ENCODE measurements at places on chromosomes 1 and 21. TPM values are rescaled to one million over a fixed set of nuclear protein-coding genes. Genes with fewer than 3 reads are reported as not detected.

GSTM5 gene
- 9.9 TPM for total RNA-seq

DNA sequence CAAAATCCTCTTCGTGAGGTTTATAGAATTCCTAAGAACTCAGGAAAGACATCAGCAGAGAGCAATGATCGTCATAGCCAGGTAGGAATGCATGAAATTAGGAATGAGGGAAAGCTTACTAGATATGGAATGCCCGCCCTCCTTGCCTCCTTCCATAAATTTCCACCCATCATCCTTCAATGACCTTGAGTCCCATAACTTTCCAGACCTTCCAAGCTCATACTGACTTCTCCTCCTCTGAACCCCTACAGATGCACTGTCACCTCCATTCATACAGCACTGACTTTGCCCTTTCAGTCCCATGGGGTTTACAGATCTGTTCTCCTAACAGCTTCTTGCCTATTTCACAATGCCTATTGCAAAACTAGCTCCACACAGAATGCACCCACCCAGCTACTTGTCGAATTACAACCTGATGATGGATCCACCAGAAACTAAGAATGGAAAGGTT is 23.8 kb upstream of the PPP1R15B start:
- H3K4me1 ChIP-seq, result peaks cover 60% of the 10 kb centered on the region
- no peak for DNase-seq
- H3K36me3 ChIP-seq, result no peaks in the 10 kb centered on the region
- no peak overlapping the region for H3K27ac ChIP-seq
- peaks cover 2% of the 10 kb centered on the region for H3K27me3 ChIP-seq
- no peak overlapping the region for H3K4me3 ChIP-seq

DNA sequence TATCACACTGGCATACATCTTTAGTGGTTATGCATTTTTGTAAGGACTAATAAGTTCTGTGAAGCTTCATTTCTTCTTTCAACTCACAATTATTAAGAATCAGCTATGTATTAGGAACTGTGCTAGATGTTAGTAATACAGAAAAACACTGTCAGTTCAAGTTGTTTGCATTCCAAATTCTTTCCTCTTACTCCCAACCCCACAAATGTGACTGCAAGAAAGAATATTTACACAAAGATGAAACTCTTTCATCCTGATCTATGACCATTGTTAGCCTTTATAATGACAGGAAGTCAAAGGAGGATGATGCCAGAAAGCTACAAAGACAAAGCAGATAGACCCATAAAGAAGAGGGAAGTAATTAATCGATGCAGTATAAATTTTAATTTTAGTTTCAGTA is 21.0 kb upstream of the GADD45A start:
- DNase-seq, result no peak
- H3K4me3 ChIP-seq, result no peak overlapping the region
- H3K4me1 ChIP-seq, result peaks cover 12% of the 10 kb centered on the region
- no peaks in the 10 kb centered on the region for H3K36me3 ChIP-seq
- H3K27me3 ChIP-seq, result peaks cover 1% of the 10 kb centered on the region

DNA sequence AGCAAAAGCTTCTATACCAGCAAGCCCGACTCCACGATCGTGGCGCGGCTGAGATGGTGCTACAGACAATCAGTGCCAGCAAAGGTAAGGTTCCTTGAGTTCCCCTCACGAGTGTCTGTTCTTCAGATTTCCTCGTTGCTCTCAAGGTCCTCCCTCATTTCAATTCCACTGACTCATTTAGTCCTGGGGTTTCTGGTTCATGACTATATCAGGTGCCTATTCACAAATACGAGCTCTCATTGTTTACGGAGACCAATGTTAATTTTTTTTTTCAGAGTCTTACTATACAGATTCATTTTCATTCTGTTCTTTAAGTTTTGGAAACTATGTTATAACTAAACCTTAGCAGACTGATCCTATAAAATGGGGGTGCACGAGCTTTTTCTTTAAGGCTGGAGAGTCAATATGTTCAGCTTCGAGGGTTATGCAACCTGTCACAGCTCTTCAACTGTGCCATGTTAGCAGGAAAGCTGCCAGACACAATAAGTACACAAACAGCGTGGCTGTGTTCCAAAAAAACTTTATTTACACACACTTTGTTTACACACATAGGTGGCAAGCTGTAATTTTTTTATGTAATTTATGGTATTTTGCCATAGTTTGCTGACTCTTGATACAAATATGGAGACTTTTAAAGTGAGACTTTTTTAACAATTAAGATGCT is 134.3 kb downstream of the ZP4 start:
- H3K27me3 ChIP-seq, result peaks cover 3% of the 10 kb centered on the region

C1orf141 gene
- total RNA-seq, result not detected

DNA sequence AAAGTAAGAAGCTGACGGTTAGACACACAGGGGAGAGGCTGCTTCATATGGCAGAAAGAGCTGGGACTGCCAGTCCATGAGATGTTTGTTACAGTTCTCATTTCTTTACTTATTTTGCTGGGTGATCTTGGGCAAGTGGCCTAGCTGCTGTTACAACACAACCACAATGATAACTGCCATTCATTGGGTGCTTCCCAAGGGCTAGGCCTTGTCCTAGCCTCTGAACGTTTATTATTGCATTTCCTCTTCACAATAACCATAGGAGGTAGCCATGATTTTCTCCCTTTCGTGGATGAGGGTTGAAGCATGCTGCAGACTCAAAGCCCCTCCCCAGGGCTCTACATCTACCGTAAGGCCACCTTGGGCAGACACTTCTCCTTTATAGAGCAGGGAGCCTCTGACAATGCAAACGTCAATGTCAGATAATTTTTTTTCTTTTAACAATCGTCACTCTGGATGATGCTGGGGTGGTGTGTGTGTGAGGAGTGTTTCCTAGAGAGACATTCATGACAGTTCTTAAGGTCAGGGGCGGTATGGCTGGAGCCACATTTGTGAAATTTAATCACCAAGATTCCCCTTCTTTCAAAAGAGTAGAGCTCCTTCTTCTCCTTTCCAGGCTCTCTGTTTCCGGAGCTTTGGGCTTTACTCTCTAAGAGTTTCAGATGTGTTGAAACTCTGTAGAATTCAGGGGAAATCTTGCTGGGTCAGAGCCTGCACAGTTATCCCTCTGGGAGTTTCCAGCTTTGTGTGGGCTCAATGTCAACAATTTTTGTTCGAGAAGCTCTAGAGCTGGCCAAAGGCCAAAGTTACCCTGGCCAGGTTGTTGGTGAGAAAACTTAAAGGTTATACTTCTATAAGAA is 138.5 kb upstream of the SGIP1 start:
- H3K4me1 ChIP-seq, result peaks cover 22% of the 10 kb centered on the region
- no peaks in the 10 kb centered on the region for H3K27me3 ChIP-seq
- H3K36me3 ChIP-seq, result peaks cover 3% of the 10 kb centered on the region
- H3K27ac ChIP-seq, result no peak overlapping the region
- no peak overlapping the region for H3K4me3 ChIP-seq

MATN1 gene
- not detected for total RNA-seq

AADACL4 gene
- not detected for total RNA-seq

DNA sequence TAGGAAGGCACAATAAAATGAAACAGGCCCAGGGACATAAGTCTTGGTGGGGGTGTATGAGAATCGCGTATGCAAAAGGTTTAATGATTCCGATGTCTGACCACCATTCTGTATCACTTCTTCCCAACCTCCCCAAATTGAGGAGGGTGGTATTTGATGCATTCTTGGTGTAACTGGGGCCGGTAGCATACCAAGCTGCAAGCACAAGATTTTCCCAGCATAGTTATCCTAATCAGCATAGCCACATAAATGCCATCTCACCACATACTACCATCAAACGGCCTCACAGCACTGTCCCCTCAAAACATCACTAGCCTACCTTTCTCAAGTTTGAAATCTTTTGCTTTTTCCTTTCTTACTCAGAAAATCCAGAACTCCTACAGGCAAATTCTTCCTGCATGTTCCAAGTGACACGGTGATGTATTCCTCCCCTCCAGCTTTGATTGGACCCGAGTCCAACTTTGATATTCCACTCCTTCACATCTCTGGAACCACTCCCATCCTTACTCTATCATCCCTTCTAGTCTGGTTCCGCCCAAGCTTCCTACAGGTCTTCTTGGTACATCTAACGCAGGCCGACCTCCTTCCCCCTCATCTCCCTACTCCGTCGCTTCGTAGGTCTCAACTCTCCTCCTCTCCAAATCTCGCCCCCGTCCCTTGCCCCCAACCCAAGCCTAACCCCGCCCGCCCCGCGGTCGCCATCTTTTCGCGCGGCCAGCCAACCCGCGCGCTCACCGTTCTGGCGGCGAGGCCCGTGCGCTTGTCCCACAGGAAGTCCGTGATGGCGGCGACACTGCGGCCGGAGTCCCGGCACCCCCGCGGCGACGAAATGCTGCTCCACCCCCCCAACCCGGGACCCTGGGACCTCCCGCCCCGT is 600 bp downstream of the CLK2 start:
- H3K4me1 ChIP-seq, result peaks cover 30% of the 10 kb centered on the region
- no peaks in the 10 kb centered on the region for H3K27me3 ChIP-seq
- H3K27ac ChIP-seq, result peak overlapping the region; percentile 90
- peak; percentile 59 for DNase-seq
- H3K4me3 ChIP-seq, result peak overlapping the region; percentile 97

GRCh38 chr1:30414851-30415165 is 308.6 kb downstream of the MATN1 start:
- DNase-seq, result no peak
- H3K4me3 ChIP-seq, result no peak overlapping the region
- H3K27me3 ChIP-seq, result peaks cover 23% of the 10 kb centered on the region
- H3K4me1 ChIP-seq, result no peaks in the 10 kb centered on the region

DNA sequence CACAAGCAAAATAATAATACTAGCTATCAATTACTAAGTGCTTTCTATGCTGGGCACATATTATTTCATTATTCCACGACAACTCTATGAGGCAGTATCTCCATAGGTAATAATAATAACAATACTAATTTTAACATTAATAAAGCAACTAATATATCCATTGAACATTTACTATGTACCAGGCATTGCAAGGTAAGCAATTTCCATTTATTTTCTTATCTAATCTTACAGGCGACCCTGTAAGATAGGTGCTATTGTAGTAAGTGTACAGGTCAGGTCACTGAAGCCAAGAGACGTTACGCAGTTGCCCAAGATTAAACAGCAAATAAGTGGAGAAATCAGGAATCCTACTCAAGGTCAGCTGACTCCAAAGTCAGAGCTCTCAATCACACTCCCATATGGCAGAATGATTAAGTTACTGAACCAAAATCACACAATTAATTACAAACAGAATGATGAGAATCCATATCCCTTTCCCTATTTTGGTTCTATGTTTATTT is 198.4 kb downstream of the SLC45A1 start:
- no peak for DNase-seq
- H3K4me1 ChIP-seq, result peaks cover 40% of the 10 kb centered on the region
- H3K27ac ChIP-seq, result peak overlapping the region; percentile 95
- peaks cover 6% of the 10 kb centered on the region for H3K36me3 ChIP-seq
- peak overlapping the region; percentile 60 for H3K4me3 ChIP-seq

TMPRSS2 gene
- not detected for total RNA-seq

DNA sequence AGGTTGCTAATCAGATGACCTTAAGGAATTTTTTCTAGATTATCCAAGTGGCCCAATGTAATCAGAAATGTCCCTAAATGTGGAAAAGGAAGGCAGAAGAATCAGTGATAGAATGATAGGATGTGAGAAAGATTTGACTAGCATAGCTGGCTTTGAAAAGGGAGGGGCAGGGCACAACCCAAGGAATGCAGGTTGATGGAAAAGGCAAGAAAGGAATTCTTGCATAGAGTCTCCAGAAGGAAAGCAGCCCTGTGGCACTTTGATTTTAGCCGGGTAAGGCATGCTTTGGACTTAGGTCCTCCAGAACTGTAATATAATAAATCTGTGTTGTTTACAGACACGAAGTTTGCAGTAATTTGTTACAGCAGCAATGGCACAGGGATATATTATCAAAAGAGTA is 375.7 kb upstream of the B3GALT2 start:
- H3K4me3 ChIP-seq, result no peak overlapping the region
- no peak for DNase-seq
- peaks cover 15% of the 10 kb centered on the region for H3K4me1 ChIP-seq
- no peak overlapping the region for H3K27ac ChIP-seq

DNA sequence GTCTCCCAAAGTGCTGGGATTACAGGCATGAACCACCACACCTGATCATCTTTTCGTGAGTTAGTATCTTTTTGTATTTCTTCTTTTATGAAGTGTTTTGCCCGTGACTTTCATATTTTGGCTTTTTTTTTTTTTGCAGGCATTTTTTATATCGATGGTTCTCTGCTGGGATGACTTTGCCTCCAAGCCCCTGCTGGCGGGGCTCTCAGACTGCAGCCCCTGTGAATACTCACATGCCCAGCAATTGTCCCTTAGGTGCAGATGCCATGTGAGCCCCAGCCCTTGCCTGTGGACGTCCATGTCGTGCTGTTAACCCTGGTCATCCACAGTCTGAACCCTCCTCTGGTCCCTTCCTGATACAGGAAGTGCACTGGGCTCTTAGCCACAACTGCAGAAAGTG is 21.7 kb downstream of the CRYAA start:
- peaks cover 21% of the 10 kb centered on the region for H3K4me1 ChIP-seq
- H3K27me3 ChIP-seq, result peaks cover 32% of the 10 kb centered on the region
- no peak for DNase-seq
- H3K27ac ChIP-seq, result no peak overlapping the region
- H3K36me3 ChIP-seq, result no peaks in the 10 kb centered on the region

DNA sequence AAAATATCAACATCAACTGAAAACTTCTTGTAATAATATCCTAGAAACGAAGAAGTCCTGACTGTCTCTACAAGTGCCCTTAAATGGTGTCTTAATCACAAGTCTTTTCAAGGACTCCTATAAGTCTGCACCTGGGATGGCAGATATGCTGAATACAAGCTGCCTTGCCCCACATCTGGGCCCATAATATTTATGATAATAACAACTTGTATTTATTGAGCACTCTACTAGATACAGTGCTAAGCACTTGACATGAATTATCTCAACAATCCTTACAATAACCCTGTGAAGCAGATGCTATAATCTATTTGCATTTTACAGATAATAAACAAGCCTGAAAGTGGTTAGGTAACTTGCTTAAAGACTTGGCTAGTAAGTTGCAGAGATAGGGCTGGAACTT is 78.0 kb upstream of the ZNF648 start:
- no peaks in the 10 kb centered on the region for H3K36me3 ChIP-seq
- DNase-seq, result no peak
- no peak overlapping the region for H3K27ac ChIP-seq
- peaks cover 13% of the 10 kb centered on the region for H3K27me3 ChIP-seq
- peaks cover 18% of the 10 kb centered on the region for H3K4me1 ChIP-seq

DNA sequence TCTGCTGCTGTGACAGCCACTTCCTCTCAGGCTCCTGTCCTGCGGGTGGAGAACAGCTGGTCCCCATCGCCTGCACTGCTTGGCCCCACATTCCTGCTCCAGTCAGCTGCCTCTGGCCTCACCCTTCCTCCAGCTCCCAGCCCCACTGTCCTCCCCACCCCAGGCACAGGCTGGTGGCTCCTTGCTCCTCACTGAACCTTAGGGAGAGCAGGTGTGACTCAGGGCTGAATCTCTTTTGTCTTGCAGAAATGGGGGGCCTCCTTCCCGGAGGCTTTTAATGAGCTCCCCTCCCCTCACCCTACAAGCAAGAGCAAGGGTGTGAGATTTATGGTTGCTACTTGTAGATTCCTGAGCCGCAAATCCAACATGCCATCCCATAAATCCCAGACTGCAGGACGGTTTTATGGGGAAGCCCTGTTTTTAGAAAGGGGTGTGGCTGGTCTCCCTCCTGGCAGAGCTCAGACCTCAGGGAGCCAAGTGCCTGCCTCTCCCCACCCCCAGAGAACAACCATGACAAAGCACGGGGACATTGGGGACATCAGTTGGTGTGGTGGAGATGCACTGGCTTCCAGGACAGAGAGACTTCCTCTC is 15.2 kb downstream of the CDK18 start:
- H3K4me1 ChIP-seq, result peaks cover 10% of the 10 kb centered on the region
- H3K27me3 ChIP-seq, result peaks cover 38% of the 10 kb centered on the region
- no peak overlapping the region for H3K4me3 ChIP-seq
- no peaks in the 10 kb centered on the region for H3K36me3 ChIP-seq
- no peak for DNase-seq
